ENCODE measurements at places on chromosomes 5 and 9. TPM values are rescaled to one million over a fixed set of nuclear protein-coding genes. Genes with fewer than 3 reads are reported as not detected.

HTR4 gene
- 21.3 TPM for total RNA-seq

THOC3 gene
- total RNA-seq, result 39.9 TPM

GFRA3 gene
- 3.4 TPM for total RNA-seq

CSF2 gene
- not detected for total RNA-seq

ELAVL2 gene
- total RNA-seq, result 0.41 TPM

DNA sequence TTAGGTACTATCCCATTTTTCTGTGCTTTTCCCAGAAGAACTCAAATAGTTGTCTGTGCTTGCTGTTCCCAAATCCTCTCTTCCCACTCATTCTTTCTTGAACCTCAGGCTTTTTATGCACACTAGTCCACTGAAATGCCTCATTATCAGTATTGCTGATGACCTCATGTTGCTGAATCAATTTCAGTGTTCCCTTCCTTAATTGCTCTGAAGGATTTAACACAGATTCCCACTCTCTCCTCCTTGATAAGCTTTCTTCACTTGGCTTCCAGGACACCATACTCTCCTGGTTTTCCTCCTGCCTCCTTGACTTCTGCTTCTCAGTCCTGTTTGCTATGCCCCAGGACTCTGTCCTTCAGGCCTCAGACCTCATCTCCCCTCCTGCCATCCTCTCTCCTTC lies 298.5 kb downstream of the ARHGAP26 start:
- H3K4me3 ChIP-seq, result no peak overlapping the region
- H3K4me1 ChIP-seq, result peaks cover 31% of the 10 kb centered on the region
- H3K27me3 ChIP-seq, result no peaks in the 10 kb centered on the region
- no peak overlapping the region for H3K27ac ChIP-seq

GRCh38 chr5:44932922-44933585 lies 124.3 kb downstream of the MRPS30 start:
- no peak overlapping the region for H3K4me3 ChIP-seq
- H3K27ac ChIP-seq, result no peak overlapping the region
- H3K36me3 ChIP-seq, result no peaks in the 10 kb centered on the region
- no peak for DNase-seq
- H3K4me1 ChIP-seq, result no peaks in the 10 kb centered on the region

DNA sequence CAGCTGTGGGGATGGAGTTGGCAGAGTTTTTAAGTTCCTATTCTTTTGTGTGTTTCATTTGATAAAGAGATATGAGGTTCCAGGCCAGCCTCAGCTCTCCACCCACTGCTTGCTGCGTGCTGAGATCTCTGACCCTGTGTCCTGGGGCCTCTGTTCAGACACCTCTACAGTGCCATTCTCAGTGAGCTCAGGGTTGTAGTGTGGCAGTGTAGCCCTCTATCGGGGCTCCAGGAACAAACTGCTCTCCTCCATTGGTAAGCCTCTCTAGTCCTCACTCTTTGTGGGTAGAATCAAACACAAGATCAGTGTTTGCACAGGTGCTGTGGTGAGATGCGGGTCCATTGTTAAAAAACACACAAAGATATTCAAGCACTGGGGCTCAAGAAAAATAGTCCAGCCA lies 386.6 kb upstream of the RPS23 start:
- H3K27ac ChIP-seq, result no peak overlapping the region
- no peaks in the 10 kb centered on the region for H3K4me1 ChIP-seq
- H3K27me3 ChIP-seq, result no peaks in the 10 kb centered on the region
- DNase-seq, result no peak
- H3K4me3 ChIP-seq, result no peak overlapping the region

GRCh38 chr5:59460368-59461153 lies 433.0 kb downstream of the PDE4D start:
- no peaks in the 10 kb centered on the region for H3K4me1 ChIP-seq
- H3K36me3 ChIP-seq, result no peaks in the 10 kb centered on the region
- H3K27ac ChIP-seq, result no peak overlapping the region
- H3K4me3 ChIP-seq, result no peak overlapping the region
- DNase-seq, result no peak
- no peaks in the 10 kb centered on the region for H3K27me3 ChIP-seq

GRCh38 chr5:96433066-96433447 lies at the start of gene PCSK1:
Gene PCSK1, minus strand, starts transcription at chr5:96433248. Its CDS starts 206 bp downstream, at chr5:96433042.
- no peaks in the 10 kb centered on the region for H3K4me1 ChIP-seq
- peaks cover 68% of the 10 kb centered on the region for H3K27me3 ChIP-seq
- no peaks in the 10 kb centered on the region for H3K36me3 ChIP-seq
- no peak within 1 kb of the TSS for H3K4me3 ChIP-seq
- DNase-seq, result no peak

DNA sequence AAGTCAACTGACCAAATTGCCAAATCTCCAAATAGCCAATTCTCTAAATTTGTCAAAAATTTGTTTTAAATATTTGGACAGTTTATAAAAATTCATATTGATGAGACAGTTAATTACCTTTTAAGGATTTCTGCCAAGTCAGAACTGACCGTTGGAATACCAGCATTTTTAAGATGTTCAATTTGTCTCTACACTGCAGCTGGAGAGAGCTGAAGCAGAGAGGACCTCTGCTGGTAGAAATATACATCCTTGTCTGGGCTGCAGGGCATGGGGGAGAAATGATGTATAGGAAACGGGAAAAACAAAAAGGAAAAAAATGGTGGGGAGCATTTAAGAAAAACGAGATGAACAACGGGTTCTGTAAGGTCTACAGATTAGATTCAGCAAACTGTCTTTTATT lies 16.8 kb downstream of the NR6A1 start:
- H3K27ac ChIP-seq, result no peak overlapping the region
- DNase-seq, result no peak
- peaks cover 19% of the 10 kb centered on the region for H3K27me3 ChIP-seq
- no peaks in the 10 kb centered on the region for H3K4me1 ChIP-seq
- no peaks in the 10 kb centered on the region for H3K36me3 ChIP-seq

- H3K27me3 ChIP-seq, result no peaks in the 10 kb centered on the region
- no peak for DNase-seq
- H3K27ac ChIP-seq, result no peak overlapping the region
- no peak overlapping the region for H3K4me3 ChIP-seq
- H3K36me3 ChIP-seq, result no peaks in the 10 kb centered on the region
Observed at GRCh38 chr5:94976853-94977252, 308.0 kb downstream of the MCTP1 start.

DNA sequence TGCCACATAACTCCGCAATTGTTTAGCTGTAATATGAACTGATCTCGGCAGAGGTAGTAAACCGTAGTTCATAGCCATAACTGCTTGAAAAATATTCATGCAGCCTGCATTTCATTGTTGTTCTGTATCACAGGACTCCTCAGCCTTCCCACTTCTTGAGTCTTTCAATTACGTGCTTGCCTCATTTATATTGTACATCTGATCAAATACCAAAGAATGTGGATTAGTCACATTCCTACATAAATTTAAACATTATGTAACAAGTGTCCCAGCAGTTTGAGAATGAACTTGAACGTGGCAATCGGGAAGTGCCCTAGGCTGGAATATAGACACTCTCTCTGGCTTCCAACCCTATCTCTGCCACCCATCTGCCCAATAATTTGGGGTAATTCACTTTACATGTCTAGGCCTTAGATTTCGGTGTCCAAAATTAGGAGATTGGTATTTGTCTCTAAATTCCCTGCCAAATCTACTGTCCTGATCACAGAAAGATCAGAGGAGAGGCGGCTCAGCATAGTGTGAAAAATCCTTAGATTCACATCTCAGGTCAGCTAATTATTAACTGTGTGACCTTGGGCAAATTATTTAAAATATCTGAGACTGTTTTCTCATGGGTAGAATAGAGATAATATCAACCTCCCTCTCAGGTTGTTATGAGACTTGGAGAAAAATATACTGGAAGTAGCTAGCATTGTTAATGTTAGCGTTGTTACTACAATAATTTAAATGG lies 215.1 kb upstream of the RFX3 start:
- no peak overlapping the region for H3K4me3 ChIP-seq
- H3K4me1 ChIP-seq, result no peaks in the 10 kb centered on the region
- no peaks in the 10 kb centered on the region for H3K27me3 ChIP-seq
- no peaks in the 10 kb centered on the region for H3K36me3 ChIP-seq
- DNase-seq, result no peak

- no peak overlapping the region for H3K4me3 ChIP-seq
- H3K36me3 ChIP-seq, result no peaks in the 10 kb centered on the region
- peaks cover 16% of the 10 kb centered on the region for H3K4me1 ChIP-seq
- peak overlapping the region; percentile 99 for H3K27ac ChIP-seq
- no peaks in the 10 kb centered on the region for H3K27me3 ChIP-seq
Observed at GRCh38 chr5:180832638-180833068, 28.4 kb downstream of the ZFP62 start.
